Cortex of kidney (tissue), 1 donor: ENCODE measurements at places on chromosomes 2 and 18.

DNA sequence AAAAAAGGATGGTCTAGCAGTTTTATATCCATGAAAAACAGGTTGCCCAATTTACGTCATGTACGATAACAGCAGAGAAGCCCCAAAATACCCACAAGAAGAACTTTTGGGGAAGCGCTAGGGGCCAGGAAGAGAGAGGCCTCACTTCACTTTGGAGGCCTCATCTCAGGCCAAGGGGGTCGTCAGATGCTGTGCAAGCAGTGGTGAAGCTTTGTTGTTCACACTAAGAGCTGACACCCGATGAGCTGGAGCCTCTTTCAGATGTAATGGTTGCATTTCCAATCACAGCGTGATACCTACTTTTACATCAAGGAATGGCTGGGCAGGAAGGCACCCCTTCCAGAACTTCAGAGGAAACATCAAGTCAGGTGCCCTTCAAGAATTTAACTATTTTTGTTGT is 242.3 kb upstream of the PXDN start:
- DNase-seq = no peak

GRCh38 chr2:85705680-85706039 is 11.5 kb downstream of the GNLY start:
- no peak for DNase-seq

DNA sequence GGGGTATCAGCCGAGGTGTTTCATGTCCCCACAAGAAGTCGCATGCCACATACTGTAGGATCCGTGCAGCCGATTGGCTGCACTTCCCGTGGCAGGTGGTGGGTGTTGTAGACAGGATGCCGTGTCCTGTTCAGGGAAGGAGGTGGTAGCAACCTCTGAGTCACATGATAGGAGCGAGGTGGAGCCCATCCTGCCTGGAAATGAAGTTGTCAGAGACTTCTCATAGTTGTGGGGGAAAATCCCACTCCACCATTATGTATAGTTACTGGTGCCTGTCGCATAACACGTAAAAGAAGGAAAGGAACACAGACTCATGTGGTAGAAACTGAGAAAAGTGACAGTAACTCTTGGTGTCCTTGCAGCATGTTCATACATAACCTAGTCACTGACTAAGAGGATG is 91.4 kb upstream of the IL1R2 start:
- no peak for DNase-seq

- no peak for DNase-seq
These were observed 152.8 kb downstream of the BCL11A start for GRCh38 chr2:60400462-60401246.

DNA sequence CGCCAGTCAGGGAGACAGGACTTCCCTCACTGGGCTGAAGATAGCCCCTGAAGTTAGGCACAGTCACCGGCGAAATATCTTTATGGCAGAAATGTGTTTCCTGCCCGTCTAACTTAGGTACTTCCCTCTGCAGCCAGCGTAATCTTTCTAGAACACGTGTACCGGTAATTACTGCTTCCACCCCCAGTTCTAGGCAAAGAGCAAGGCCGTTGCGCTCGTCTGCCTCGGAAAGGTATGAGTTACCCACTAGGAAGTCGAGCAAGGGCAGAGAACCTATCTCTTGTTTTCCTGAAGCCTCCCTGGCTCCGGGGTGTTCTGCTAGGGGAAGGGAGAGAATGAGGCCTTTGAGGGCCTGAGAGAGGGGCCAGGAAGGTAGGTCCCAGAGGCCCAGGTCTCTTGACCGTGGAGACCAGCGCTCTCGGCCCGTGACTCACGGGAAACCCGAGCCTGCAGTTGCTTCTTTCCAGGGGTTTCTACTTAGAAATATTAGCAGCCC is 70.0 kb downstream of the TWSG1 start:
- DNase-seq = no peak

DNA sequence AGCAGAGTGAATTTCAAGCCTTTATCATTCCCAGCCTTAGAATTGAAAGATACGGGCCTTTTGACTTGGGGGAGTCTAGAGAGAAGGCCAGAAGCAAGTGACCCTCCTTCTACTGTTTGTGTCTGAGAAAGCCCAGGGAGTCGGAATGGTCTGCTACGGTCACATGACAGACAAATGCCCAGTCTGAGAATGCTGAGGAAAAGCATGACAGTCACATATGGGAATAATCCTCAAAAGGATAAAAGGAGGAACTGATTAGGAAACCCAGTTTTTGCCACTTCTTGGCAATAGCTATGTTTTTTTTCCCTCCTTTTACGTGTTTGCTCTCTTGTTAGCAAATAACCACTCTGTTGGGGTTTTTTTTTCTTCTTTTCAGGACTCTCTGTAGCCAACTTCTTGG is 38.1 kb upstream of the HNRNPA3 start:
- no peak for DNase-seq

GRCh38 chr2:24083567-24084385 is 858 bp downstream of the TP53I3 start:
- peak; percentile 61 for DNase-seq

- DNase-seq = no peak
These were observed 343.2 kb downstream of the ALK start for GRCh38 chr2:29578084-29578598.

GRCh38 chr2:122864728-122865127 is 1109.3 kb downstream of the TSN start:
- DNase-seq = no peak
